8988T (cell line): ENCODE measurements at places on chromosomes 1 and 21.

DNA sequence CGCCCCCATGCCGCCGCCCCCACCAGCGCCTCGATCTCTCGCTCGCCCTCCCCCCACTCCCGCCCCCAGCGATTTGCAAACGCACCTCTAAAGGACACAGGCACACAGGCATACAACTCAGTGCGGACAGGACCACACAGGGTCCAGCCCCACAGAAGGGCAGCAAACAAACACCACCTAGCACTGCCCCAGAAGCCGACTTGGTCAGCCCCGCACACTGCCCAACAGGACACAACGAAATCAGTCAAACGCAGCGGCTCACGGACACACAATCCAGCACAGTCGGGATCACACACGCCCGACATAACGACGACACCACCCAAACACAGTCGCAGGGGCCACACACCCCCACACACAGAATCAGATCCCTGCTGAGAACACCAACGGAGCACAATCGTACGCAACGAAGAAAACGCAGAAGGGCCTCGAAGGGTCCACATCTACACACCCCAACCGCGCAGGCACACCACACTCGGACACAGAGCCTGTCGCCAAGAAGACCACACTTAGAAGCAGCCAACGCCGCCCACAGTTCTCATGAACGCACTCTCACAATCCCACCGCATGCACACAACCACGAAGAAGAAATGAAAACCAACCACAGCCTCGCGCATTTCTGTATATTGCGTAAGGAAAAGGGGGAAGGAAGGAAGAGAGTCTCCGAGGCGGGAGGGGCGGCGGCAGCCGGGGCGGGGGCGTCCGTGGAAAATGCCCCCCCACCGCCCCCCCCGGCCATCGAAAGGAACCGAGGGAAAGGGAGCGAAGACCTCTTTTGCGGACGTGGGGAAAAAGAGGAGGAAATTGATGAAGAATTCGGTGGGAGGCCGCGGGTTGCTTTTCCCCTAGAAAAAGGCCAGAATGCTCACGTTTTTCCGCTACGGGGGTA, 481 bp downstream of the TAL1 start:
- no peak for DNase-seq

- DNase-seq, result no peak
Measured at GRCh38 chr1:248837045-248837780, 811 bp upstream of the ZNF672 start.

DNA sequence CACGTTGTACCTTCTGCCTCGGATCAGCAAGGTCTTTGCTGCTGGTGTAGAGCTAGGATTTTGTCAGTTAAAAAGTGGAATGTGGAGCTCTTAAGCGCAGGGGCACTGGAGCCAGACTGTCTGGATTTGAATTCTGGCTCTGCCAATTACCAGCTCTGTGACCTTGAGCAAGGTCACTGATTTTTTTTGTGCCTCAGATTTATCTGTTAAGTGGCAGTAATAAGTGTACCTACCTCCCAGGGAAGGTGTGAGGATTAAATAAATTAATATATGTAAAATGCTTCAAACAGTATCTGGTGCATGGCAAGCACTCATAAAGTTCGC, 40.3 kb downstream of the UBE2U start:
- no peak for DNase-seq

DNA sequence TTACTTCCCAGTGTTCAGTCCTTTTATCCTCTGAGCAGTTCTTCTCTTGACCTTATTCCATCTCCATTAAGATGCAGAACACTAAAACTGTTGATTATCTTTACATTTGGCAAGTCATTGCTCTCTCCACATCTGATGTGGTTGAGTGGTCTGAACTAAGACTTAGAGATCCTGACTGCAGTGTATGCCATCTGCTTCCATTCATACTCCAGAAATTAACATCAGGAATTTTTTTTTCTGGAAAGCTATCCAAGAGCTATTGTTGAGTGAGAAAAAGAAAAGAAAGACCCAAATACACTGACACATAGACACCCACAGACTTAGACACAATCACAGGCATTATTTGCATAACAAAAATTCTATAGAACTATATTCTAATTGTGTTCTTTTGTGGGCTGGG, 3.7 kb upstream of the TRIM62 start:
- DNase-seq, result no peak

GRCh38 chr1:40315239-40315794, 1.8 kb downstream of the COL9A2 start:
- DNase-seq, result peak; percentile 85

- no peak for DNase-seq
Measured at GRCh38 chr1:119027759-119028158, 39.6 kb upstream of the TBX15 start.

DNA sequence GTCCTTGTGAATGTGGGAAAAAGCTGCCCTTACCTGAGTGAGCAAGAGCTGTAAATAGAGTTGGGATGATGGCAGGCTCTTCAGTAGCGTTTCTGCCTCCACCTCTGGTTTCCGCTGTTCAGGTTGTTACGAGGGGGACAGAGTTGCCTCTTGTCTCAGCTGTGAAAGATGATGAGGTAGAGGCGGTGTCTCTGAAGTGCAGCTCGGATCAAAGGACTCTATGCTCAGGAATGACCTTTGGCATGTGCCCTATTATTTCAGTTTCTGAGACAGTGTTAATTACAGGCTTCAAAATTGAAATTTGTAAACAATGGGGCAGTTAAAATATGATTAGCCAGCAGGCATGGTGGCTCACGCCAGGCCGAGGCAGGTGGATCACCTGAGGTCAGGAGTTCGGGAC, 70.3 kb downstream of the VPS26C start:
- no peak for DNase-seq

DNA sequence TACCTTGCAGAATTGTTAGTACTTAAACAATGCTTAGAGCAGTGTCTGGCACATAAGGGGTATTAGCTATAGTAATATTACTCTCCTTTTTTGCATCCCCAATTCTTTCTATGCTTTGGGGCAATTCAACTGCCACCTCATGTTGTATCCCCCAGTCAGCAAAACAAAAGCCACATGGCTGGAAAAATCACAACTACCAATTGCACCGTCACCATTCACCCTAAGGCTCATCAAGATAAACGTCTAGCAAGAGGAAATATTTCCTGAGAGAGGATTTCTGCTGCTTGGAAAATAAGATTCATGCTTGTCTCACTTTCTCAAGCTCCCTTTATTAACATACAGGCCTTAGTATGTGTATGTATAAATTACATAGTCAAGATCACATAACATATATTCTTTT, 12.1 kb upstream of the TLR5 start:
- DNase-seq, result no peak

GRCh38 chr1:61198554-61198953, 116.2 kb downstream of the NFIA start:
- no peak for DNase-seq

DNA sequence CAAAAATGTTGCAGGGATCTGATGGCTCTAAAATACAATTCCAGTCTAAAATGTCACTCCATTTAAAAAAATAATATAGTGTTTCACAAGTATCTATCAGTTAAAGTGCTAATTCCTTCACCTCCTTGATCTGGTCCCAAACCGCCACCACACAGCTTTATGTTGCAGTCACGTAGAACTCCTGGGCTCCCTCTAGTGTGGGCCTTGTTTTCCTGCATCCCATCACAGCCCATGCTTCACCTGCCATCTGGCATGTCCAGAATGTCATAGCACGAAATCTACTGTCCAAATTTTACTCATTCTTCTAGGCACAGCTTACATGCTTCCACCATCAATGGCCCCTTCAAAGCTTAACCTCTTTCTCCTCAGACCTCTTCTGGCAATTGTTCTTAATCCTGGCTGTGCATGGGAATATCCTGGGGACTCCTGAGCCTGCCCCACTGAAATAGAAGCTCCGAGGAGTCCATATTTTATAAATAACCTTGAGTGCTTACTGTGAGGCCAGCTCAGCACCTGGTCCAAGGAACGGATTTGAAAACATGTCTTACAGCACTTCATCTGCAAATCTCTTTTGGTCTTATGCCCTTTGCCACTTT, 15.5 kb downstream of the FYB2 start:
- DNase-seq, result no peak

- DNase-seq, result no peak
Measured at GRCh38 chr1:97379387-97380075, 541.3 kb downstream of the DPYD start.

- DNase-seq, result no peak
Measured at GRCh38 chr1:64877151-64877550, 89.2 kb downstream of the JAK1 start.

GRCh38 chr1:104295511-104295910, 545.8 kb downstream of the AMY1C start:
- no peak for DNase-seq

DNA sequence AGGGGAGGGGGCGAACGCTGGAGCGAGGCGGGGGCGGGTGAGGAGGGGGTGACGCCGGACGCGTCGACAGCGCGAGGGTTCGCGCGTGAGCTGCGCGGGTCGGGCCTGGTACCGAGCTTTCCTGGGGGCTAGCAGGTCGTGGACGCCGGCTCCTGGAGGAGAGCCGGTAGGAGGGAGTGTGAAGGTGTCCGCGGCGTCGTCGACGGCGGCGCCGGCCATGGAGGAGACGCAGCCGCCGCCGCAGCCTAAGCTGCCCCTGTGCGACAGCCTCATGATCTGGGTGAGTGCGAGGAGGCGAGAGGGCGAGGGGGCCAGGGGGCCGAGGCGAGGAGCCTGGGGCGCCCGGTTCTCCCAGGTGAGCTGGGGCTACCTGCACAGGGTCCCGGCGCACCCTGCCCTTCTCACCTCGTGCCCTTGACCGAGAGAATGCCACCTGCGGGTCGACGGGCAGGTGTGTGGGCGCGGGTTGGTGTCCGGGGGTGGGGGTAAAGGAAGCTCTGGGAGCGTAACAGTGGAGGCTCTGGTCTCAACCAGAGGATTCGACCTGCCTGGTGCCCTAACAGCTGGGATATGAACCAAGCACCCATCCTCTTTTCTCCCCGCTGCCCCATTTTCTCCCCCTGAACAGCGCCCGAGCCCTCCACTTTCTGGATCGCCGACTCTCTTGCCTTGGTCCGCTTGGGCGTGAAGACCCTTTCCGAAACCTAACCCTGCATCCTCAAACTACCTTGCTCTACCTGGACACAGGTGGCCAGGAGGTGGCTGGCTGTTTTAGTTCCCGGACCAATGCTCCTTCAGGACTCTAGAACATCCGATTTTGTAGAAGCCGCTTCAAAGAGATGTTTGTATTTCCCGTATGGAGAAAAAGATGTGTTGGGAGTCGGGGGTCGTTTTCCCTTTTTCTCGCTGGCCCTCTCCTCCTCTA, at the start of gene HOOK1:
Gene HOOK1 (plus strand): TSS at position 49 of the 925 bp plus-strand sequence. CDS start 169 bp downstream, at position 218.
- DNase-seq, result no peak

DNA sequence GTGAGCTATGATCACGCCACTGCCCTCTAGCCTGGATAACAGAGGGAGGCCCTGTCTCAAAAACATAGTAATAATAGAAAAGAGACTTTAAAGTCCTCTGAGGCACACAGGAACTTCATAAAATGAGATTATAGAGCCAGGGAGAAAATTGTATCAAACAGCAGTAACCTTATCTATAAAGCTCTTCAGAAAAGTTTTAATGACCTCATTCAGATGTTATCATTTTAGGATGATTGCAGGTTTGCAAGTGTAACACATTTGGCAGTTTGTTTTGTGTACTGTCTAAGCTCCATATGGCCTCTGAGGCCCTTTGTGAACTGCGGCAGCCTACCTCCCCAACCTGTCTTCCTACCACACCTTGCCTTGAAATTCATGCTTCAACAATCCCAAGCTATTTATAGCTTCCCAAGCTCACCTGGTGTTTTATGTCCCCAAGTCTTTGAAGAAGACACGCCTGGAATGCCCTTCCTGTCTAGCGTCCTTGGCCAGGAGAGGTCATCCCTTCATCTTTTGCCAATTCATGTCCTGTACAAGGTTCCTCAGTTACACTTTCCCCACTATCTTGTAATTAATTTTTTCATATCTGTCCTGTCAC, 8.5 kb upstream of the AKNAD1 start:
- no peak for DNase-seq

- no peak for DNase-seq
Measured at GRCh38 chr21:27206368-27206982, 239.6 kb upstream of the ADAMTS5 start.

DNA sequence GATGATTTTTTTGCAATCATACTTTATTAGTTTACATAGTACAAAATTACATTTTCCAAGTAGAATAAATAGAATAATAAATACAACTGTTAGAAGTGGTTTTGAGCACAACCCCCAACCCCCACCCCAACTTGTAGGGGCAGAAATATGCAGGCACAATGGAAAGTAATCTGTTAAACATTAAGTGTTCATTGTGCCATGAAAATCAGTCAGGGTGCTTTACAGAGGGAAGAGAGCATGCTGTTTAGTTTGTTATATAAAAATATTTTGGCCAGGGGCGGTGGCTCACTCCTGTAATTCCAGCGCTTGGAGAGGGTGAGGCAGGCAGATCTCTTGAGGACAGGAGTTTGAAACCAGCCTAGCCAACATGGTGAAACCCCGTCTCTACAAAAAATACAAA, 2.6 kb downstream of the OR10T2 start:
- no peak for DNase-seq

DNA sequence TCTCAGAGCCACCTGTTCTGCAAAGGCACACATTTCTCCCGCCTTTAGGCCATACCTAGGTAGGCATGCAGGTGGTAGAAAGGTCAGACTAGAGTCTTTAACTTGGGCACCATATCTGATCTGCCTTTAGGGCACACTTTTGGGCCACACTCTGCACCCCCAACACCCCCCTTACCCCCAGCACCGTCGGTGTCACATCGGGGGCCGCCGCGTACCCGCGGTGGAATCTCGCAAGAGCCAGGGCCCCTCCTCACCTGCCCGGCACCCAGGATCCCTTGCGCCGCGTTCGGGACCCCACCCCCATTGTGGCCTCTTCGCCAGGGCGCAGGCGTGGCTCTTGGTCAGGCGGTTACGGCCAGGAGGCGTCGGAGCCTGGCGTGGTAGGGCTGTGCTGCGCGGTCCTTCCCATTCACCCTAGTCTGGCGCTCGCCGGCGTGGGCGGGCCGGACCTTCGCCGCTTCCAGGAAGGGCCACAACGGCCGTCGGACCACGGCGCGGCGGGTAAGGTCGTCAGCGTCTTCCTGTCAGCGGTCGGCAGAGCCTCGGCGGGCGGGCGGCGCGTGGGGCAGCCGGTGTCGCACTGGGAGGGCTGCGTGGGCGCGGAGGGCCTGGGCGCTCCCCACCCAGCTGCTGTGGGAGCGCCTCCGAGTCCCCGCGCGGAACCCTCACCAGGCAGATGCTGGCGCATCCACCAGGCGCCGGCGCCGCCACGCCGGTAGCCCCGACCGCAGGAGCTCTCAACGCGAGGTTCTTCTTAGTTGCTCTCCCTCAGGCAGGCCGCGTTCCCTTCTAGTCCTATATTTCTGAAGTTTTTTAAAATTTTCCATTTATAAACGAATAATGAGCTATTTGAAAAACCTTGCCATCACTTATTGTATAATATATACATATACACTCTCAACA, at the start of gene DNAH14:
Gene DNAH14 (plus strand): TSS at position 341 of the 903 bp plus-strand sequence. CDS start 23,028 bp downstream, outside the sequence.
- peak; percentile 50 for DNase-seq

DNA sequence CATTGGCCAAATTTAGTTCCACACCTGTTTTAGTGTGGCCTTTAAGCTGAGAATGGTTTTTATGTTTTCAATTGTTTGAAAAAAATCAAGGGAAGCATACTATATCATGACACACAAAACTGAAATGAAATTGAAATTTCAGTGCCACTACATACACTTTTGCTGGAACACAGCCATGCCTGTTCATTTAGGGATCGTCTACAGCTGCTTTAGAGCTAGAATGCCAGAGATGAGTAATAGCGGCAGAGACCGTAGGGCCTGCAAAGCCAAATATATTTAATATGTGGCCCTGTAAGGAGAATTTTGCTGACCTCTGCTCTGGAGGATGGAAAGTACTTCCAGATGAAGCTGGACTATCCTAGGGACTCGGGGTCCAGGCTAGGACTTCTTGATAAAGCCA, 62.5 kb upstream of the LYST start:
- DNase-seq, result no peak
